ENCODE measurements at places on chromosomes 1 and 21.
A peak's percentile ranks its signal among the peaks of the same experiment; 100 is the strongest.

- DNase-seq = no peak
These were observed 17.9 kb downstream of the B3GALNT2 start for GRCh38 chr1:235486321-235486720.

- DNase-seq = no peak
These were observed 23.8 kb upstream of the CPLANE2 start for GRCh38 chr1:16260814-16261213.

DNA sequence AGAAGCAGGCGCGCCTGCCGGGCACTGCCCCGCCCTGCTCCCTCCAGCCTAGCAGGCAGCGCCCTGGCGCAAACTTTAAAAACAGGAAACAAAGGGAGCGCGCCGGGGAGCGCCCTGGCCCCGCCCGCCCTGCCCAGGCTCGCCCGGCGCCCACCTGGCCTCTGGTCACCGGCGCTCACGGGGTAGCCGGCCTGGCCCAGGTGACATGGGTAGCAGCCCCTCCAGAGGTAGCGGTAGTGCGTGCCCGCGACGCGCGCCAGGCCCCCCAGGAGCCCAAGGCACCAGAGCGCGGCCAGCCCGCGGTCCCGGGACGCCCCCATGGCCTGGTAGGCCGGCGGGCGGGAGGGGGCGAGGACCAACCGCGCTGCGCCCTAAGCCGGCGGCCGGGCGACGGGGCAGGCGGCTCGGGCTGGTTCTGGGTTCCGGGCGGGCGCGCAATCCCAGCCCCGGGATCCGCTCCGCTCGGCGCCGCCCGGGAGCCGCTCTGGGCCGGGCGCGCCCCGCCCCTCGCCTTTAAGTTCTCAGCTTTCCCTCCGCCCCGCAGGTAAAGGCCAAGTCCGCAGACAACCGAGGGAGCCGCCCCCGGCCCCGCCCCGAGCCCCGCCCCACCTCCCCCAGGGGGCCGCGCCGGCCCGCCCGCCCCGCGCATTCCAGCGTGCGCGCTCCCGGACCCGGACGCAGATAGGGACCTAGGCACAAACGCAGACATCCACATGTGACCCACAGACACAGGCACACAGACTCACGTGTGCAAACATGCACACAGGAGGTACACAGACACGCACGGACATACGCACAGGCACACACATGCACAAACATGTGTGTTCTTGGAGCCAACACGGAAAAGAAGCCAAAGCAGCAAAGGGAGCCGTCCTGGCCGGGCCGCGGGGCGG is 76.7 kb downstream of the ARHGEF16 start:
- peak; percentile 59 for DNase-seq

- no peak for DNase-seq
These were observed 737.4 kb upstream of the ZP4 start for GRCh38 chr1:238628110-238628509.

GRCh38 chr1:214006845-214007244 is 19.1 kb downstream of the PROX1 start:
- no peak for DNase-seq

DNA sequence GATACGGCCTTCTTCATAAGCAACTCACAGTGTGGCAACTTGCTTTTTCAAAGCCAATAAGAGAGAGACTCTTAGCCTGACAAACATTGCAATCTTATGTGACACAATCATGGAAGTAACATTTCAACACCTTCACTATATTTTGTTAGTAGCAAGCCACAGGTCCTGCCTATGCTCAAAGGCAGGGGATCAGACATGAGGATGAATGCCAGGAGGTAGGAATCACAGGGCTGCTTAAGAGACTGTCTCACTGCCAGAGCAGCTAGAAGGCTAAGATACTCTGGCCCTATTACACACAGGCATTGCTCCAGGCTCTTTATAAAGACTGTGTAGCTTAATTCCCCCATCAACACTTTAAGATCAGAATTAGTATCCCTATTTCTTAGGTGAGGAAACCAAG is 236.2 kb upstream of the KAZN start:
- DNase-seq = no peak

DNA sequence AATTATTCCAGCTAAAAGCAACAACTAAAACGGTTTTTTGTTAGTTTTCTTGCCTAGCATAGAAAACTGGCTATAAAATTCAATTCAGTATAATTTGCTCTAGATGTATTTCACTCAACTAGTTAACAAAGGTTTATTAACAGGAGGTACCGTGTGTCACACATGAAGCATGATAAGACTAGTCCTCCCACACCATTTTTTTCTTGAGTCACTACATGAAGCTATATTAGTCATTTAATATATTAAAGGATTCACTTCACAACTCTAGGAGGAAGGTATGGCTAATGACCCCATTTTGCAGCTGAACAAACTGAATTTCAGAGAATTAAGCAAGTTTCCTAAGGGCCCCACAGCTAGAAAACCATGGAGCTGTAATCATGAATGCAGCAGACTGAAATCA is 307.8 kb upstream of the USP25 start:
- no peak for DNase-seq

DNA sequence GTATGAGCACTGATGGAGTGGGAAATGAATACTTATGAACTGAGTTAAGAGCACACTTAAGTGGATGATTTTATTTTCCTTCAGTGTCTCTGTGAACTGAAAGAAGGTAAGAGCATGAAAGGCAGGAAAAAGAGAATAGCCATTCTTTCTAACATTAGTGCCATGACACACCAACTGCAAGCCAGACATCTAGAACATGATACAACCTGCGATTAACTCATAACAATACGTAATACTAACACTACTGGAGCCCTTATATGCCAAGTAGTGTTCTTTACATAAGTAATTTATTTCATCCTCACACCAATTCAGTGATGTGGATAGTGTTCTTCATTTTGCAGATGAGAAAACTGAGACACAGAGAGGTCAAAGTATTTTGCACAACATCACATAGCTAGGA is 56.7 kb downstream of the PRRX1 start:
- no peak for DNase-seq

GRCh38 chr1:24047110-24047477 is 64.8 kb downstream of the MYOM3 start:
- DNase-seq = no peak

GRCh38 chr1:32464716-32465577 is at the start of gene ZBTB8B:
TSS of gene ZBTB8B (plus strand) at chr1:32465072. CDS start at chr1:32470625, 5,553 bp downstream.
- DNase-seq = peak; percentile 96

DNA sequence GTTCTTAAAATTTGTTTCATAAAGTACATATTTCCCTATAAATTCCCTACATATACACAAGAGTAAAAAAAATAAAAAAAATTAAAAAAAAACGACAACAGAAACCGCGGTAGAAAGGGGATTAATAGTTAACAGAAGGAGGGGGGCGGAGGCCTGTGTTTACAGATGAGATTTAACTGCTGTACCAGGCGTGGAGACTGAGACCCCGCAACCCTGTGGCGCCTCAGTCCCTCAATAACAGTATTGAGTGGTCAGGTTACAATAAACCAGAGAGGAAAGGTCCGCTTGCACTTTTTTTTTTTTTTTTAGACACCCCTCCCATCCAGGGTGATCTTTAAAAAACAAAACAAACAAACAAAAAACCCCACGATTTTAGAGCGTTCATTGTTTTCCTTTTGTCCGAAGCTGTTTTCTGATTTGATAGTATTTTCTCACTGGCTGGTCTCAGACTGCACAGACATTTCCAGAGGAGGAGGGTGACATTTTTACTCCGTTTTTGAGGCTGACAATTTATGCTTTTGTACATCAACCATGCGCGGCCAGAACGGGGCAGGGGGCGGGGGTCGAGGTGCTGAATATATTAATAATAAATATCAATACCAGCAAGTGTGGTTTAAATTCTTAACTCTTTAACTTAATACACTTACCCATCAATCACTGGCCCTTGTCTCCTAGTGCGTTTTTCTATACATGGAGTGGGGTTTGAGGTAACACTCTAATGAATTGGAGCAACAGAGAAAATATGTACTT is 1223.9 kb downstream of the BRINP3 start:
- DNase-seq = peak; percentile 29

DNA sequence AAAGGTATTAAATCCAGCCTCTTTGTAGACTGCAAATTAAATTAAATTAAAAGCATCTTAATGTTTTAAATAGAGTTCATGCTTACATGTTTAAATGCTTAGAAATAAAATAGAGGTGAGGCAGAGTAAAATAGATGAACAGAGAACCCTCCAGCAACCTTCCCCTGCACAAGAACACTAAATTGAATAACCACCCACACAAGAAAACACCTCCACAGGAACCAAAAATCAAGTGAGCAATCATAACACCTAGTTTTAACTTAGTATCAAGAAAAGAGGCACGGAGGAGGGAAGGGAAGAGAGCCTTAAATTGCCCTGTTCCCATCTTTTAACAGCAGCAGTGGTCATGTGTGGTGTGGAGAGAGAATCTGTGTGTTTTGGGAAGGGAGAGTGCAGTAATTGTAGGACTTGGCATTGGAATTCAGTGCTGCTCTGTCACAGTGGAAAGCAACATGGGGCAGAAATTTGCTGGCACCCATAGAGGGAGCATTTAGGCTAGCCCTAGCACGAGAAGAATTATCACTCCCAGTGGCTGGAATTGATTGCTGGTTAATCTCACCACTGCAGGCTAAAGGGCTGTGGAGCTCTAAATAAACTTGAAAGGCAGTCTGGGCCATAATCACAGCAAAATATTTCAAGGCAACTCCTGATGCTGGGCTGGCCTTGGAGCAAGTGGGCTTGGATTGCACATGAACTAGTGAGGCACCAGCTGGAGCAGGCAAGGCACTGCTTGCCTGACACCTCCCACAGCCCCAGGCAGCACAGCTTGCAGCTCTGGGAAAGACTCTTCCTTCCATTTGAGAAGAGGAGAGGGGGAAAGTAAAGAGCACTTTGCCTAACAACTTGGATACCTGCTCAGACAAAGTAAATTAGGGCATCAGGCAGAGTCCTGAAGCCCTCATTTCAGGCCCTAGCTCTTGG is 1478.8 kb downstream of the NCAM2 start:
- DNase-seq = no peak

GRCh38 chr1:154846565-154847442 is 23.3 kb downstream of the KCNN3 start:
- DNase-seq = no peak

GRCh38 chr1:23910553-23911246 is 2.5 kb downstream of the CNR2 start:
- DNase-seq = no peak

GRCh38 chr1:228197555-228198147 is 10.2 kb upstream of the OBSCN start:
- no peak for DNase-seq

GRCh38 chr1:77655431-77655974 is 27.0 kb downstream of the ZZZ3 start:
- no peak for DNase-seq

DNA sequence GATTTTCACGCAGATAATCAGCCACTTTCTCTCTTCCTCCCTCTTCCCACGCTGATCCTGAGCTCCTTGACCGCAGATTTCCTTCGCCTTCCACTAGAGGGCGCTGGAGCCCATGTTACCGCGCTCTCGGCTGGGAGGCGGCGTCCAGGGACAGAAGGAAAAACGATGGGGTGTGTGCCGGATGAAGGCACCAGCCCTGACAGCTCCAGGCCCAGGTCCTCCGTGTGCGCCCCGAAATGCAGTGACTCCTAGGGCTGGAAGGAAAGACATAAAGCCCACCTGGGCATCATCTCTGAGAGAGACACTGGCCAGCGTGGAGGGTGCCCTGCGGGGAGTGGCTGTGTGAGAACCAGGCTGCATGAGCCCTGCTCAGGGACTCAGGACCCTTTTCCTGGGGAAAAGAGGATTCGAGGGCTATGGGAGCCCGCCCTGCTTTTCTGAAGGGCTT is 44.9 kb upstream of the CYP2J2 start:
- DNase-seq = peak; percentile 76

DNA sequence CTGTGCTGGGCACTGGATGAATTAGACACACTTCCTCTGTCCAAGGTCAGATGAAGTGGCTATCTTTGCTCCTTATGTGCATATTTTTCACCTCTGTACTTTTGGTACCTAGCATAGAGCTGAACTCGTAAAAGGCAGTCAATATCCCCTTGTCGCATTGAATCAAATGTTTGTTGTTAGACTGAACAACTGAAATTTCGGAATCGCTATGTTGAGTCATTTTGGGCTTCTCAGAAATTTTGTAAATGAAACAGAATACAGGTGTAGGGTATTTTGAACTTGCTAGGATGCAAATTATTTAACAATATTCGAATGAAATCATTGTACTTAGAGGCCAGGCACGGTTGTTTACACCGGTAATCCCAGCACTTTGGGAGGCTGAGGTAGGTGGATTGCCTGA is 48.0 kb downstream of the PDE4B start:
- no peak for DNase-seq

- no peak for DNase-seq
These were observed 55.6 kb downstream of the GLUL start for GRCh38 chr1:182335771-182336566.

DNA sequence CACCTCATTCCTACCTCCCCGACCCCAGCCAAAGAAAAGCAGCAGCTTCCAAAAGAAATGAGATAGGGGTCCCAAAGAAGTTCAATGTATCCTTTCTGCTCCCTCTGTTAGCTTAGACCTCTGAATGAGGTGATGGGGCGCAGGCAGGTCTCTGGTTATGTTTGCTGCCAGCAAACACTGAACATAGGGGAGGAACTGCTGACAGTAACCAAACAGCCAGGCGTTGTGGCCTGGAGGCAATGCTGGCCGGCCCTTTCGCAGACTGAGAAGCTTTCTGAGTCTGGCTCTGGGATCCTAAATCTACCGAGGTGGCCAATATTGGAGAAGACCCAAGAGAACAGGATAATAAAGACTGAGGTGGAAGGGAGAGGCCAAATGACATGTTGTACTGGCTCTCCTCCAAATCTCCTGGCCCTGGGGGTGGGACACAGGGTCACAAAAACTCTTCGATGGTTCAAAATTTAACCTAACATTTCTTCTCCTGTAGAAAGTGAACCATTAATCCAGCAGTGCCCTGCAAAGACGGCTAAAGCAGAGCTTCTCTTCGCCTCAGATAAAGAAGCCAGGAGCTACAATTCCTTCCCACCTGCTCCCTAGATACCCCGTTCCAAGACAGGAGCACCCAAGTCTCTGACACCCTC is 19.6 kb downstream of the SSR2 start:
- DNase-seq = no peak

DNA sequence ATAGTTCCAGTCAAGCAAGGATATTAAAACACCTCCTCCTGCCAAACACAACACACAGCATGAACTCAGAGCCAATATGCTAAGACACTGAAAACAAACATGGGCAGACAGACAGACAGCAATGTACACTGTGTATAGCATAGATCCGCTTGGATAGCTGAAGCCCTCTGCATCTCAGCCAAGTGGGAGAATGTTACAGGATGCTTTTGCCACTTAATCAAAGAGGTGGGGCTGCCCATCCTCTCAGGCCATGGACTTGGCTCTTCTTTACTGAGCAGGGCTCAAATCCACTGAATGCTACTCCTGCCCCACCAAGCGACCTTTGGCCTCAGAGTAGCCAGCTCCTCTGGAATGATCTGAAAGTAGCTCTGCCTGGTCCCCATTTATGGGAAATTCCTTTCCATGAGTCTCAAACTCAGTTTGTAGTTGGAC is 64.7 kb upstream of the NGF start:
- DNase-seq = no peak

DNA sequence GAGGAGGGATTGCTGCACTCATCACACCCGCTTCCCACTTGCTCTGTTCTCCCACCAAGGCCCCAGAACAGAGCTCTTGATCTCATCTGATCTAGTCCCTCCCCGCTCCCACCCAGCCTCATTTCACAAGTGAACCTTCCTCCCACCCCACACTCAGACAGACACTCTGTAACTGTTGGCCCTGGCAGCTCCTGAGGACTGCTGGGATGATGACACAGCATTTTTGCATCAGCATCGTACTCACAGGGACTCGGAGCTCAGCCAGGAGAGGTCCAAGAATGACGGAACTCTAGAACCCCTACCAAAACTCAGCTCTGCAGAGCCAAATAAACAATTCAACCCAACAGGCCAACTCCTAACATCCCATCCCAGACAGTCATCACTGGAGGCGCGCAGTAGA is 11.2 kb upstream of the ZNF124 start:
- no peak for DNase-seq

Data from NCI-H2227 treated with DMSO at 0.1 percent for 48 hours (cell line).